ENCODE measurements at places on chromosomes 3 and 15.

DNA sequence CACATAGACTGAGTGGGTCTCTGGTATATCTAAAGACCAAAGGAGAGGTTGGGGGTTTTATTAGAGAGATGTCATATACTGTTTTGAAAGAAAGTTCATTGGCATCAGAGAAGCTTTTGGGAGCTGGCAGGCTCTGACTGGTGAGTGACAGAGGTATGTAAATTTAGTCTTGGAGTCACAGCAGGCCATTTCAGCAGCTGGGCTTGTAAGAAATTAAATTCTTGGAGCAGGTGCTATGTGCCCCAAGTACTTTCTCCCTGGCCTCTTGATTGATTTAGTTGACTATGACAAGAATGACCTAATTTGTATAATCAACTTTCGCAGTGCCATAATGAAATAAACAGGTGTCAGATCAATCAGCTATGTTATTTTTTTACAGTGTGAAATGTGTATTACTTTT lies 47.8 kb upstream of the CDAN1 start:
- no peak for DNase-seq

DNA sequence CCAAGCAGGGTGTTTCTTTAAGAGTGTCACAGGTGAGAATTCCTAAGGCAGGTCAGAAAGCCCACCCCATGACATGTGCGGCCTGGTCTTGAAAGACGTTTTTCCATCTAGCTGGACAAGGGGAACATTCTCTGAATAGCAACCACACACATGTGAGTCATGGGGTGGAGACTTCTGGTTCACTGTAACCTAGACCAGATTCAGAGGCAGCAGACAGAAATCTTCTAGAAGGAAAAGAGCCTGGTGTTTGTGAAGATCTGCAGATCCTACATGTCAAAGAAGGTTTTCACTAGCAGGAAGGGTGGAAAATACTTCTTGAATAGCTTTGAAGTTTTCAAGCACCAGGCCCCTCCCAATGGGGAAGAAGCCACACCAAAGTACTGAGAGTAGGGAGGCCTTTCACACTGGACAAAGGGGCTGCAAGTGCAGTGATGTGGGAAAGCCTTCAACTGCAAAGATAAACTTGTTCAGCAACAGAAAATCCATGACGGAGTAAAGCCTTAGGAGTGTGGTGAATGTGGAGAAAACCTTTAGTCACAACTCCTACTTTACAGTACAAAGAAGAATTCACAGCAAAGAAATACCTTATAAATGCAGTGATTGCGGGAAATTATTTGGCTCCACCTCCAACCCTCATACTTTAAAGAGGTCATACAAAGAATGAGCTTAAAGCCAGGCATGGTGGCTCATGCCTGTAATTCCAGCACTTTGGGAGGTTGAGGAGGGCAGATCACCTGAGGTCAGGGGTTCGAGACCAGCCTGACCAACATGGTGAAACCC lies 17.6 kb downstream of the ADAM10 start:
- no peak for DNase-seq

DNA sequence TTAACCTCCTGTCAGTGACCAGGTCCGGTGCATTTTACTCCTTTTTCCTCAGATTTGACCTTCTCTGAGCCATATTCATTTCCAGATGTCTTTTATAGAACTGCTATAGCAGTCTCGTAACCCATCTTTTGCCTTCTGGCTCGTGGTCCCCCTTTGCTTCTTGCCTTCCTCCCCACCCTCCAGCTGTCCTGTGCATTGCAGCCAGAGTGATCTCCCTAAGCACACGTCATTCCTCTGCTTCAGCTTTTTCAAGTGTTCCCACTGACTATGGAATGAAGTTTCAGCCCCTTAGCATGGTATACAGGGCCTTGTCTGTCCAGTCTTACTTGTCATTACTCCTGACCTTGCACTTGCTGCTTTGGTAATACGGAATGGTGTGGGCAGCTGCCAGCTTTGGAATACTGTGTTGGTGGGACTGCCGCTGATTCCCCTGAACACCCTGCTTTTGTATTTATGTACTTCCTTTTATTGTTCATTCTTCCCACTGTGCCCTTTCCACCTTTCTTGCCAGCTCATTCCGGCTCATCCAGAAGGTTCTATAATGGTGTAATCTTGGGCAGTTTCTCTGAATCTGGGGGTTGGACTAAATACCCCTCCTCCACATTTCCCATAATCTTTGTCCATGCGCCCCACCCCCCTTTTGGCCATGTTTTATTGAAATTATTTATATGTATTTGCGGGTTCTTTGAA lies 38.9 kb downstream of the SLC25A26 start:
- DNase-seq, result no peak

DNA sequence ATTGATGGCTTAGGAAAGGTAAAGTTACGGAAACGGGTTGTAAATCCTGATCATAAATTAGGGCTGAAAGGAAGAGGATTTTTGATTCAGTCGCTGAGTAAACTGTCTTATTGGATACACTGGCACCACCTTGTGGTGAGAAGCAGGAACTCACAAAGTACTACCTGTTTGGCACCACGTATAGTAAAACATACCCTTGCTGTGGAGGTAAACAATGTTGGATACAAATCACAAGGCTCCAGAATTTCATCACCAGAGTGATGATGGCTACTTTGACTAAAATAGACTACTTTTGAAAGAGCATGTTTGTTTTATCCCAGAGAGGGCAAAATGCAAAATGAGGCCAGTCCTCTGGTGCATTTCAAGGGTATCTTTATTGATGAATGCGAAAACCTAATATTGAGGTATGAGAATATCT lies 216.9 kb downstream of the IGSF11 start:
- DNase-seq, result peak; percentile 17

- no peak for DNase-seq
These were observed 62.7 kb downstream of the SCN5A start for GRCh38 chr3:38586546-38587520.

- peak; percentile 54 for DNase-seq
These were observed 31.8 kb downstream of the CCNL1 start for GRCh38 chr3:157127831-157128767.

GRCh38 chr3:160372780-160373179 lies 26.2 kb downstream of the IFT80 start:
- DNase-seq, result peak; percentile 51

DNA sequence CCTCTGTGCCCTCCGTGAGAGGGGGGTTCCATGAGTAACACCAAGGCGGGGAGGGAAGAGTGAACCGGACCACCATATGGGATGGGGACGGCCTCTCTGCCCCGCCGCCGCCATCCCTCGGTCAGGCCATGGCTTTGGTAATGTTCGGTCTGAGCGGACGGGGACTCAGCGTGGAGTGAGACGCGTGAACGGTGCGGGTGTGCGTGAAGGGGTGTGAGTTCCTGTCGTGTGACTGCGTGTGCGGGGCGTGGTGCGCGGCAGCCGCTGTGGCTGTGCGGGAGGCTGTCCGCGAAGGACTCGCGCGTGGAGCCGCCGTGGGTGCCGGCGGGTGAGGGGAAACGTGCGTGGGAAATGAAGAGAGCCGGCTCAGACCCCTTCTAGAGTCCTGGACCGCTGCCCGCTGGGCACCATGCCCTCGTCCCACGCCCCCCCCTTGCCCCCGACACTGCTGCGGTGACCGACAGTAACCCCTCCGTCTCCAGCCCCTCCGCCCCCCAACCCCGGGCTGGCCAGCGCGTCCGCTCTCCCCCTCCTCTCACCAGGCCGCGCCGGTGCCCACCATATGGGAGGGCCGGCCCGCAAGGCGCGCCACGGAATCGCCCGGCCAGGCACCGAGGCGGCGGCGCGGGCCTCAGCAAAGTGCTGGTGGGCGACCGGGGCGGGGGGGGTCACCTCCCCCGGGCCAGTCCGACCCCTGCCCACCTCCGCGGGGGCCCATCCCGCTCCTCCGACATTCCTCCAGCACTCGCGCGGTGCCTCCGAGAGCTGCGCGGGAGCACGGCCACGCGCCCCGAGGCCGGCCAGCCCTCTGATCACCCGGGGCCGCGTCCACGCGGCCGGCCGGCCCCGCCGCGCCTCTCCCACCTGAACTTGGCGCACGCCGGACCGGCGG lies 589 bp downstream of the KLF15 start:
- DNase-seq, result no peak

DNA sequence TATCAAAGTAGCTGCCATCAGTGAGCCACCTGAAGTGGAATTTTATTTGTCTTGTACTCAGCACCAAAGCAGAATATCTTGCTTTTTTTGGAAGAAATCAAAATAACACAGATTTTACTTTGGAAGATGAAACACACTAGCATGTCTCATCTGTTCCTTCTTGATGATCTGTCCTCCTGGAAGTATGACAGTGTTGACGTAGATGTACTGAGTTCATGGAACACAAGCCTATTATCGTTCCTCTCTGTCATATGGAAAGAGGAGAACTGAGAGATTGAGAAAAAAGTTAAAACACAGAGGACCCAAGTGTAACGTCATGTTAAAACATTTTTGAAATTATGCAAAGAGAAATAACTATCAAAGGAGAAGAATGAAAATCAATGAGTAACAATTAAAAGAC lies 340.2 kb downstream of the ROBO2 start:
- no peak for DNase-seq

- no peak for DNase-seq
These were observed 30.3 kb downstream of the PLXNA1 start for GRCh38 chr3:127013181-127013580.

- DNase-seq, result no peak
These were observed 48.3 kb downstream of the DENND4A start for GRCh38 chr15:65743637-65744252.

DNA sequence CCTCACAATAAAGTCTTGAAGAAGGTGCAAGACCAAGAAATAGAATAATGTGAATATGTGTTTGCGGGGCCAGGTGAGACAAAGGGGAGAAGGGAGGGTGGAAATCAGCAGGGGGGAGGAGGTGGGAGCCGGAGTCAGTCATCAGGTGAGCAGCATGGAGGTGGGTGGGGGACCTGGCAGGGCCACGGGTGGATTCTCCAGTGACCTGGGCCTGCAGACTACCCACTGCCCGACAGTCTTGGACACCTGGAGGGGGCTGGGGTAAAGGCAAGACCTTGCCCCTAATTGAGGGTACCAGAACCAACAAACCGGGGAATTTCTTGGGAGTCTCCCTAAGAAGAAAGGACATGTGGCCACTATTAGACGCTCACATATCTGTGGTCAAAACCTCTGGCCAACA lies 95.8 kb downstream of the CHSY1 start:
- DNase-seq, result no peak

DNA sequence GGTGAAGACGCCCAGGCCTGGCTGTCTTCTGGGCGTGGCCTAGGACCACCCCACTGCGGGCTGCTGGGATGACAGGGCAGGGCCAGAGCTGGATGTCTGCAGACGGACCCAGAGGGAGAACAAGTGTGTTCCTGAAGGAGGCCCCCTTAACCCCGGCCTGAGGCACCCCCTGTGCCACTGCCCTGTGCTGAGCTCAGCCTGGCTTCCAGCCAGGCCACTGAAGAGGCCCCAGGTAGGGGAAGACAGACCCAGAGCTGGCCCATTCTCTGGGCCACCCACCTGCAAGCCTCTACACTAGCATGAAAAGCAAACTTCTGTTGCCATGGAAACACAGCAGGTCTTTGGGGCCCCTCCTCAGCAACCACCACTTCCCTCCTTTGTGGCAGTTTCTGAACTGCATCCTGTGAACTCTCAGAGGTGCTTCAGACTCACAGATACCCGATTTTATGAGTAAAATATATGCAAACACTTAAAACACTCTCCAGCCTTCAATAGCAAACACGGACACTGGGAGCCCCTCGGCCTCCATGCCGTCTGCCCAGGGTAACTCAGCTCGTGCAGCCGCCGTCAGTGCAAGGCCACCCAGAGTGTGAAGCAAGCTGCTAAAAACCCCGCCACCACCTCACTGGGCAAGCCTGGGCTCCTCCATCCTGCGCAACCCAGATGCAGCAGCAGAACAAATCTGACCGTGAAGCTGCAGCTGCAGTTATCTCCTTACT lies 42.5 kb downstream of the CMTM6 start:
- DNase-seq, result no peak

DNA sequence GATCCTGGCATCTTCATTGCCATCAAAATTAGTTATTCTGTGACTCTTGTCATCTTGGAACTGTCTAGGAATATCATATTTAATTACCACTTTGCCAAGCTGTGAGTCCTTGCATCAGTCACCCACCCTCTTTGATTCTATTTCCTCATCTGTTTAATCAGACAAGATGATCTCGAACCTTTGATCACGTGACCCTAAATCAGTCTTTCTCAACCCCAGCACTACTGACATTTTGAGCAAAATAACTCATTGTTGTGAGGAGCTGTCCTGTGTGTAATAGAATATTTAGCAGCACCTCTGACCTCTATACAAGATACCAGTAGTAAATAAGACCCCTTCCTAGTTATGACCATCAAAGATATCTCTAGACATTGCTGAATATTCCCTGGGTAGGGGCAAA lies 343.4 kb upstream of the ARPP21 start:
- no peak for DNase-seq

DNA sequence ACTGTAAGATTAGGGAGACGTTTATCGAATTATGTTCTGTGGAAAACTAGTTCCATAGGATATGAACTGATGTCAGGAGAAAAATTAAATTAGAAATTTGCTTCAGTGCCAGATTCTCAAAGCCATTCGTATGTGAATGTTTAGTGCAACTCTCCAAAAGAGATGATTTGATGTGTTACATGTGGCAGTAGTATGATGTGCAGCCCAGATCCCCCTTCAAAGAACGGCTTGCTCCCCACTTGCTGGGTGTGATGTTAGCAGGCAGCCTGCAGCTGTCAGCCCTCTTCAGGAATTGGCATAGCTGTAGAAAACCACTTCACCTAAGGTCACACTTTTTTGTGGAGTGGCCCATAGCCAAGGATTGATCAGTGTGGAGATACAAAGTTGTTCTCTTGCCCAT lies 127.0 kb upstream of the CCDC54 start:
- DNase-seq, result no peak

GRCh38 chr3:112572701-112573100 lies 10.9 kb downstream of the SLC35A5 start:
- DNase-seq, result no peak

DNA sequence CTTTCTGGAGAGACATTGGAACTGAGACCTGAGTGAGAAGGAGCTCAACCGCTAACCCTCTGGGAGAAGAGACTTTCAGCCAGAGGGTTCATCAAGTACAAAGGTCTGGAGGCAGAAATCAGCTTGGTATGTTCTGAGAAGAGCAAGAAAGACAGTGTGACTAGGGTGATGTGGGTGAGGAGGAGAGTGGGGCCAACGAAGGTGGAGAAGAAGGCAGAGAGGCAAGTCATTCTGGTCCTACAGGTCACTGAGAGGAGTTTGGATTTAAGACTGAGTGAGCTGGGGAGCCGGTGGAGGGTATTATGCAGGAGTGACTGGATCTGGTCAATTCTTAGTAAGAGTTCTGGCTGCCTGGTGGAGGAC lies 12.2 kb downstream of the XIRP1 start:
- no peak for DNase-seq

- no peak for DNase-seq
These were observed 82.9 kb downstream of the TOP2B start for GRCh38 chr3:25581823-25582222.

- no peak for DNase-seq
These were observed 152.6 kb downstream of the LPP start for GRCh38 chr3:188306435-188307005.

- DNase-seq, result no peak
These were observed 225.9 kb upstream of the LRRN1 start for GRCh38 chr3:3573341-3573740.

DNA sequence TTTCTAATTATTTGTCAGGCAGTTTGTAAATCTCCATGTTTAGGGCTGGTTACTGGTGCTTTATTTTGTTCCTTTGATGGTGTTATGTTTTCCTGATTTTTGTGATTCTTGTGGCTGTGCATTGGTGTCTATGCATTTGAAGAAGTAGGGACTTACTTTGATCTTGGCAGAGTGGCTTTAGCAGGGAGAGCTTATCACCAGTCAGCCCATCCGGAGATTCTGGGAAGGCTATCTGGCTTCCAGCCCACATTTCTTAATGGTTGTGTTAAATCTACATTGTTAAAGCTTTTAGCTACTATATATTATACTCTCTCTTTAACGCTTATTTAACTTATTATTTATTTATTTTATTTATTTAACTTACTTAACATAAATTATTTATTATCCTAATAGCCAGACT lies 35.1 kb downstream of the FBXL2 start:
- no peak for DNase-seq

Measured in AG09309 (cell line).